ENCODE measurements at places on chromosomes 11 and 22. TPM values are rescaled to one million over a fixed set of nuclear protein-coding genes. Genes with fewer than 3 reads are reported as not detected.

The PLAAT3 gene
- total RNA-seq, result 31.5 TPM

The TST gene
- total RNA-seq, result 16.0 TPM

The TMEM191C gene
- 1.6 TPM for total RNA-seq

The PGA4 gene
- total RNA-seq, result 1.1 TPM

The ALKBH8 gene
- total RNA-seq, result 18.9 TPM

The RAC2 gene
- total RNA-seq, result 1.3 TPM

The LRRN4CL gene
- 12.4 TPM for total RNA-seq

The VPREB1 gene
- total RNA-seq, result 0.66 TPM

The PHF21B gene
- total RNA-seq, result 13.1 TPM

The ALG9 gene
- 67.5 TPM for total RNA-seq

The SPON1 gene
- 135 TPM for total RNA-seq

The BACE1-AS gene
- 9.7 TPM for total RNA-seq

The SAA2 gene
- total RNA-seq, result 0.99 TPM

The PKNOX2 gene
- 9.7 TPM for total RNA-seq

The SLC22A6 gene
- 0.88 TPM for total RNA-seq

The NCF4 gene
- total RNA-seq, result 5.1 TPM

The TMEM25 gene
- total RNA-seq, result 40.6 TPM

The EFEMP2 gene
- total RNA-seq, result 65.5 TPM

The GLB1L3 gene
- total RNA-seq, result 0.71 TPM

The IGSF22 gene
- total RNA-seq, result 0.44 TPM

The EP300 gene
- 126 TPM for total RNA-seq

The HEPN1 gene
- not detected for total RNA-seq

The TTC28 gene
- 140 TPM for total RNA-seq

The E2F8 gene
- total RNA-seq, result 2.5 TPM

The VSIG2 gene
- 0.55 TPM for total RNA-seq

The DNAJB7 gene
- total RNA-seq, result not detected

The OR2D2 gene
- 0.38 TPM for total RNA-seq

The IFITM5 gene
- not detected for total RNA-seq

The CARD18 gene
- total RNA-seq, result 0.88 TPM

The ART1 gene
- total RNA-seq, result not detected

The UBXN1 gene
- 88.9 TPM for total RNA-seq

The DDTL gene
- total RNA-seq, result not detected

The CELF1 gene
- total RNA-seq, result 227 TPM

The SYT13 gene
- total RNA-seq, result 19.8 TPM

The OR51S1 gene
- not detected for total RNA-seq

The PLAAT5 gene
- 2.7 TPM for total RNA-seq

The PLEKHB1 gene
- 91.2 TPM for total RNA-seq

The PHETA2 gene
- 18.1 TPM for total RNA-seq

The GDPD4 gene
- not detected for total RNA-seq

The OR8G1 gene
- total RNA-seq, result not detected

The SEPTIN5 gene
- total RNA-seq, result 83.4 TPM

The LGALS12 gene
- total RNA-seq, result 0.60 TPM

The DCUN1D5 gene
- total RNA-seq, result 50.9 TPM

The AGBL2 gene
- 4.2 TPM for total RNA-seq

The UPK3A gene
- total RNA-seq, result 0.49 TPM

The PDXP gene
- total RNA-seq, result 24.4 TPM

The ST3GAL4 gene
- 33.5 TPM for total RNA-seq

All from camera-type eye (tissue), 1 donor.